Foreskin fibroblast (primary cell): ENCODE measurements at places on chromosomes 7 and 10.

DNA sequence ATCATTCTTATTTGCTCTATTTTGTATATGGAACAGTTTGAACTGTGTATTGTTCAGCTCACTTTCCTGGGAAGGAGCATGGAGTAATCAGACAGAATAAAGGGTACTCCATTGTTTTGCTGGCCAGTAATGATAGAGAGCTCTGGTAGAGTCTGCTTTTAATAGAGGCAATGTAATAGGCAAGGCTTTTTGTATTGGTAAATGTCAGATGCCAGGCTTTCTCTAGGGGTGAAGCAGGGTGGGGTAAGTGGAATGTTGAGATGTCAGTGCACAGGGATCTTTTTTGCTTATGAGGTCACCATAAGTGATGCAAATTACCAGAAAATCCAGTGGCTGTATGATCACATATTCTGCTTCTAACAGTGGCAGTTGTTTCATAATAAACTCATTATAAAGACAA is 1088.3 kb upstream of the SORCS1 start:
- no peak for DNase-seq

GRCh38 chr10:126135177-126135576 is 238.8 kb downstream of the FANK1 start:
- no peak for DNase-seq

DNA sequence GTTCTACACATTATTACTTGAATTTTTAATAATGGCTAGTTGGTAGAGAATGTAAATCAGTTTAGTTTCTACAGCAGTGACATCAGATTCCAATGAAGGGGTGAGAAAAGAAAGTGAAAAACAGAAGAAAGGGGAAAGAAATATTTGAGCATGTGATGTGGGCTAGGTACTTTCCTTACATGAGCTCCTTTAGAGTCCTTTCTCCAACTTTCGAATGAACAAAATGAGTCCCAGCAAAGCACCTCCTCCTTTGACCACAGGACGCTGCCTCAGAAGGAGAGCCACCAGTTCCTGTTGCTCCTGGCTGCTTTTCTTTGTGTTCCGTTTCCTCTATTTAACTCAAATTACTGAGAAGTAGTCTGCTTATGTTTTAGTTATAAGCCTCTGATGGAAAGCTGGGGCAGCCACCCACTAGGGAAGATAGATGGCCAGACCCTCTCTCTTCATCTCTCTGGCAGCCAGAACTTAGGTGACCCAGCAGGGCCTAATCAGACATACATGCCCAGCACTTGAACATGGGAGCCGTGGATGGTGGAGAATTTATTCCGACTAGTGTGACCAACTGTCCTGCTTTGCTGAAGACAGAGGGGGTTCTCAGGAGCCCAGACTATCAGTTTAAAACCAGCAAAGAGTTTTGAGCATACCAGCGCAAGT is 82.4 kb upstream of the NME8 start:
- DNase-seq: no peak

DNA sequence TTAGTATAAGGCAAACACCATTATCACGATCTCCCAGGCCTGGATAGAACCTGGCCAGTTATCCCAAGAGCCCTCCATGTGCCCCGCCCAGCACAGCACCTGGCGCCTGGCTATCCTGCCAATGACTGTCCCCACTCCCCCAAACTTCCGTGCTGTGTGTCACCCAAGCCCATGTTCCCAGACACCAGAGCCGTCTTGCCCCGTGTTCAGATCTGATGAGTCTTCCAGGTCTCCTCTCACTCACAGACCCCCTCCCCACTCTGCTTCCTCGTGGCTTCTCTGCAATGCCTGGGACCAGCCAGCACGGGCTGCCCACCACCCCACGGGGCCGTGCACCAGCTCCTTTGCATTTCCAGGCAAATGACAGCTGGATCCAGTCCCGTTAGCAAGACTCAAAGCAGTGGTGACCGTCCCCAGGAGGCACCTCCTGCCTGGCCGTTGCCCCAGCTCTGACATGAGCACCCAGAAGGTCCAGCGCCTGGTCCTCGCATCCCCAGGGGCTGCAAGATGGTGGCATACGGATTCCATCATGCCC is 43.8 kb upstream of the INPP5A start:
- no peak for DNase-seq

- DNase-seq: no peak
These were observed 86.9 kb upstream of the GNA12 start for GRCh38 chr7:2931034-2931415.

DNA sequence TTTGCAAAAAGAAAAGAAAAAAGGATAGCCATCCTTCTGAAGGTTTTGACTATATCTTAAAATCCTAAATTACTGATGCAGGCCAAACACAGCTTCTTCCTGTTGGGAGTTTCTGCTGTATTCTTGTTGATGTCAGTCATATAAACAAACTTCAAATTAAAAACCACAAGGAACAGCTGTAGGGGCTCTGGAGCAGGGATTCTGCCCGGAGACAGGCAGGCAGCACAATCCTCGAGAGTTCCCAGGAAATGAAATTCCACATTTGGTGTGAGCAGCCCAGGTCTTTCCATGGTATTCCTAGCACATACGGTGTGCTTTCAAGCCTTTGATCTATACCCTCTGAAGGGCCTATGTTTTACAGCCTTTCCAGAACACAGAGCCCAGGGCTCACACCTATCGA is 43.2 kb downstream of the INSYN2A start:
- DNase-seq: peak; percentile 48

- no peak for DNase-seq
These were observed 52.7 kb downstream of the GCC1 start for GRCh38 chr7:127532736-127533135.

DNA sequence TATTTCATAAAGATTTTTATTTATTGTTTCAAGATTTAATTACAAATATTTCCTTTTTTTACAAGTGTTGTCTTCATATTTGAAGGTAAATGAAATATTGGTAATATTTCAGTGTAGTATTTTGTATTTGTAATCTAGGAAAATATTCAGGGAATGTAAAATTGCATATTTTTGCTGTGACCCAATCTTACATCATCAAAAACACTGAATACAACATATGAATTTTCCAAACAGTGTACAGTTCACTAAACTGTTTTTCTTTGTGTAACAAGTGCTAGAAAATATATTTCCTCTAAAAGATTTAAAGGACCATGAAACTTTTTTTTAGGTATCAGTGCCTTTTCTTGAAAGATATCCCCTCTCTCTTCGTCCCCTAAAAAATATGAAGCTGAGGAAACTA is 251.9 kb upstream of the KCND2 start:
- DNase-seq: no peak
